ENCODE measurements at places on chromosomes 3 and 15.

DNA sequence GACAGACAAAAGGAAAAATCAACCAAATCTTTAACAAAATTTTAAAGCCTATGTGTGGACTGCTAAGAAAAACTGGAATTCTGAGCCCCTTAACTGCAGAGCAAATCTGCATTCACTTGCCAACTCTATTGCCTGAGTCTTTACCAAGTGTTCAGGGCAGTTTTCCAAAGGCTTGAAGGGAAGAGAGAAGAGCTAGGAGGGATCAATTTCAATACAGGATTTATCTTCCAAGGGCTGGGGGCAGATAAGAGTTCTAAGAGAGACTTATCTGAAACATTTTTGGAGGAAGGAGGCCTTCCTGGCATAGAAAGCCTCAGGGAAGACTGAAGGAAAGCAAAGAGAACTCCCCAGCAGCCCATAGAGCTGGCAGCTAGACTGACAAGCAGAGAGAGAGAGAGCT, 31.4 kb upstream of the LSAMP start:
- no peak for DNase-seq

DNA sequence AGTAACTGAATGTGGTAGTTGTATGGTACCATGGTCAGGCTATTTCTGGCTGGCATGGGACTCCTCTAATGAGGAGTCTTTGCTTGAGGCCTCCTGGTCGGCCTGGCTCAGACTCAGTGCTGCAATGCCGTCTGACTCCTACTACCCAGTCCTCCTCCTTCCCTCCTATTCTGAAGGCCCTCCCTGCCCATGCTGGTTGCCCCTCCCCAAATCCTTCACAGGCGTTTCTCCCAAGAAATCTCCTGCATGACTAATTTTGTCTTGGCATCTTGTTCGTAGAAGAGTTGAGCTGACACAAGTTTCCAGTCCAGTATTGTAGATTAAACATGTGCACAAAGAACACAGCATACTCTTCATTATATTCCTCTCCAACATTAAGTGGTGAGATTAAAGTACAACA, 115.5 kb downstream of the NFKBIZ start:
- DNase-seq, result peak; percentile 36

DNA sequence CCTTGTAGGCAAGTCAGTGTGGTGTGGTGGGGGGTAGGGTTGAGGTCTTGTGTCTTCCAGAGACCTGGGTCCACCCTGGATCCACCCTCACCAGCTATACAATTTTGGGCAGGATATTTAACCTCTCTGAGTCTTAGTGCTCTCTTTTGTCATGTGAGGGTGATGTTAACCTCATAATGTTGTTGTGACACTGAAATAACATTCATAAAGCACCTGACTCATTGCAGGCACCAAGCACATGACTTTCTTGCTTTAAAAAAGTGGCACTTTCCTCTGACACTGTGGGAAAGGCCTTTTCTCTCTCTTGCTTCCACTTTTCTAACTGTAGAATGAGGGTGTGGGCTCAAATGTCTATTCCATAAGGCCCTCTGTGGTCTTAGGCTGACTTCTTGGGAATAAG, 75.5 kb downstream of the SCN10A start:
- no peak for DNase-seq

DNA sequence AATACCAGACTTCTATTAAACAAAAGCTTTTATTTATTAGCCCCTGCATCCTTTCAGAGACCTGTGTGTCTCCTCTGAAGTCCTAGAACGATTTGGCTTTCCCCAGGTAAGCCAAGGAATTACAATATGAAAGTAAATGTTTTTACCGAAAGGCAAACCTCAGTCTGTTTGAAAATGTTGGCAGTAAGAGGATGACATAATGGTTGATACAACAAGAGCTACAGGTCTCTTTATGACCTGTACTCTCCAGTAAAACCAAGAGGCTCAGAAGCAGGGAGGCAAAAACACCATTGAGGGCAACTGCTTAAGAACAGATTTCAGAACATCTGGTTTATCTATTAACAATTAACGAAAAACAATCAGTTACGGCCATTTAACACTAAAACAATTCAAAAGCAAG, 107.8 kb downstream of the ADAM10 start:
- no peak for DNase-seq

GRCh38 chr3:127588806-127589577, 1.5 kb downstream of the TPRA1 start:
- DNase-seq, result peak; percentile 68

DNA sequence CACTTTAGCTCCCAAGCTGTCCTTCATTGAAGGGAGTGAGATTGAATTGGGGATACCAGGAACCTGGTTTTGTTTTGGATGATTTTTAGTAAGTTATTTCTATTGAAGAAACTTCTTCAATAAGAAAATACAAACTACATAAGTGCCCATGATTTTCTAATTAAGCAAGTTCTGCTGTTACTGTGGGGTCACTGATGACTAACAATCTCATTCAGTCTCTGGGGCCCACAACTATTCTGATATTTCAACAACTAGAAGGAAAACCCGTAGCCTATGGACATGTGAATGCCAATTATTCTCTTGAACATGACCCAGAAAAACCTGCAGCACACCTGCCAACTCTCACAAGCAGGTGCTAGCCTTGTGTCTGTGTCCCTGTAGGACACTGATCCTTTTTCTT, 184.6 kb downstream of the DCLK3 start:
- DNase-seq, result peak; percentile 10

- peak; percentile 50 for DNase-seq
These were observed 24.1 kb downstream of the SLC24A5 start for GRCh38 chr15:48144889-48145288.

- no peak for DNase-seq
These were observed 130.6 kb downstream of the ISL2 start for GRCh38 chr15:76467136-76467535.

- no peak for DNase-seq
These were observed 565.8 kb downstream of the IGSF11 start for GRCh38 chr3:118468801-118469200.

- DNase-seq, result no peak
These were observed 3.6 kb upstream of the C3orf85 start for GRCh38 chr3:109132801-109133473.

DNA sequence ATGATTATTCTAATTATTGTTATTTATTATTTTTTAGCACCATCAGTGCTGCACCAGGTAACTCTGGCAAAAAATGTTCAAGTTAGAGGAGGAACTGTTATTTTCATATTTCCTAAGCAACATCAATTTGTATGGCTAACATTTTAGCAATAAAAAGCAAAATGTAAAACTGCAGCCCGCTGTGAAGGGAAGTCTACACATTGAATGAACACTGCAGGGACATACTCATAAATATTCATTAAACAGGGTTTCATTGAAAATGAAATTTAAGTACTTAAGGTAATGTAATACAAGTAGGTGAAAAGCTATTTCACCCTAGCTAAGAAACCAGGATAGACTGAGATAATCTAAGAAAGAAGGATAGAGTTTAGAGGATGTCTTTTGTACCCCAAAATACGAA, 532.7 kb downstream of the NLGN1 start:
- no peak for DNase-seq

DNA sequence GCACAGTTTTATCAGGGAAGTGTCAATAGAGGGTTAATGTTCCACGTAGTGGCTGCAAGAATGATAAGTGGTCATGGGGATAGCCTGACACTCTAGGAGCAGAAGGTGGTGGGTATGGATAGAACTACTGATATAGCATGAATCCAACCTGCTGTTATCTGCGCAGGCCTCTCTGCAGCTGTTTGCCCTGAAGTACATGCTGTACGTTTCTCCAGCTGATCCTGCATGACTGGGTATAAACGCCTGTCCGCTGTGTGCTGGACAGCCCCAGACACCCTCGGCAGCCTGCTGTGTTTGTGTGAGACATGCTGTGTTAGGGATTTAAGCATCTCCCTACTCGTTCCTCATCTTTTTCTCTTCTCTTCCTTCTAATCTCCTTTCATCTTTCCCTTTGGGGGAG, 87.1 kb downstream of the LPP start:
- peak; percentile 41 for DNase-seq

DNA sequence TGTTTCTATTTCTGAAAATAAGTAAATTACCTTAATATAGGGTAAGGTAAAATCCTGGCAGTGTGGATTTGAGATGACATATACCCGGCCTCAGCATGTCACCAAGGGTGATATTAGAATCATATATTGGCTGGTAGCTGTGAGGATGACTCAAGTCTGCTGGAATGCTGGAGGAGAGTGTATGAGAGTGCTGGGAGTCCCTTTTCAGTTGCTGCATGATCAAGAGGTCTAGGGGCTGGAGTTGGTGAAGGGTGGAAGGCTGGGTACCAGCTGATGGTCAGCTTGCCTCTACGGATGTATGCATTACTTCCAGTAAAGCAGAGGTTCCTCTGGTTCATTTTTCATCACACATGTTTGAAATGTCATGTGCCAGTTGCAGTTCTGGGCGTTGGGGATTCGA, 40.6 kb downstream of the SLC25A26 start:
- DNase-seq, result peak; percentile 37

GRCh38 chr3:5112043-5112442, 10.0 kb upstream of the ARL8B start:
- no peak for DNase-seq

DNA sequence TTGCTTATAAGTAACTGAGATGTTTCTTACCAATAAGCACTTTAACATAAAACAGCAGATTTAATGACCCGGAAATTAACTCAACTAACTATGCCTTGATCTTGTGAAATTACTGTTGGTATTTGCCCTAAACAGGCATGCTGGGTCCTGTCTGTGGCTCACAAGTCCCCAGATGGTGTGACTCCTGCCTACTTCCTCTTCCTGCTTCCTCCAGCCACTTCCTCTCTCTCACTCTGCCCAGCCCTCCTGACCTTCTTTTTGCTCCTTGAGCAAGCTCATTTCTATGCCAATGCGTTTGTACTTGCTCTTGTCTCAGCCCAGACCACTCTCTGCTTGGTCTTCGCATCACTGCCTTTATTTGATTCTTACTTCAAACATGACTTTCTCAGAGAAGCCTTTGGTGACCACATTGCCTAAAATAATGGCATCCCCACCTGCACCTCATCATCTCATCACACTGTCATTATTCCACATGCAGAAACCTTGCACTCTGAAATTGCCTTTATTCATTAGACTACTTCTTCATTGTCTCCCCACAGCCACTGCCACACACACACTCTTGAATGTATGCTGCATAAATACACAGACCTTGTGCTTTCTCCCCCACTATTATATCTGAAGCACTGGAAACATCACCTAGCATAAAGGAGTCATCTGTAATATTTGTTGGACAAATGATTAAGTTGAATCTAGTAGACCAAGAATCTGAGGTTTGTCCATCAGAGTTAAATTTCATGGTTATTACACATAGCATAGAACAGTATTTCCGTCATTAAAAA, 256.3 kb upstream of the SEMA6D start:
- no peak for DNase-seq

Measured in fibroblast of upper back skin (primary cell).